GM18507 (cell line): ENCODE measurements at places on chromosomes 6 and 20.

GRCh38 chr6:17470202-17470937, 77.0 kb downstream of the CAP2 start:
- DNase-seq, result no peak

GRCh38 chr6:126812651-126813050, 305.8 kb upstream of the RSPO3 start:
- DNase-seq, result no peak

DNA sequence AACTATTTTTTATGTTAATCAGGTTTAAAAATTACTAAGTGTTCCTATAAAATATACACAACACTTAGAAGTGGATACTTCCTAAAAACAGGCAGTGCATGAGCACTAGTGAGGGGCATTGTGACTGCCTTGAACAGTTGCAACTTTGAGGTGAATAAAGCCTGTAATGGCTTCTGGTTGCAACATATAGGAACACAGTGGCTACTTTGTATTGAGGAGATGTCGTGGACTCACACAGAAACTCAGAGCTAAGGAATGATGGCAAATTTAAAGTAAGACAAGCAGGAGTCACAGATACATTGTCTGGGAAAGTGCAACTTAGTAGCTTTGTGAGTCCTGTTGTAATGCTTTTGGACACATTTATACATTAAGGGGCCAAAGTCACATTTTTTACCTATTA, 861 bp upstream of the HLA-A start:
- no peak for DNase-seq

GRCh38 chr6:141077355-141078333, 1055.1 kb upstream of the GJE1 start:
- DNase-seq, result no peak

GRCh38 chr6:166697113-166697512, 70.1 kb upstream of the RPS6KA2 start:
- DNase-seq, result no peak

GRCh38 chr6:79378957-79379356, 144.5 kb upstream of the HMGN3 start:
- DNase-seq, result no peak

DNA sequence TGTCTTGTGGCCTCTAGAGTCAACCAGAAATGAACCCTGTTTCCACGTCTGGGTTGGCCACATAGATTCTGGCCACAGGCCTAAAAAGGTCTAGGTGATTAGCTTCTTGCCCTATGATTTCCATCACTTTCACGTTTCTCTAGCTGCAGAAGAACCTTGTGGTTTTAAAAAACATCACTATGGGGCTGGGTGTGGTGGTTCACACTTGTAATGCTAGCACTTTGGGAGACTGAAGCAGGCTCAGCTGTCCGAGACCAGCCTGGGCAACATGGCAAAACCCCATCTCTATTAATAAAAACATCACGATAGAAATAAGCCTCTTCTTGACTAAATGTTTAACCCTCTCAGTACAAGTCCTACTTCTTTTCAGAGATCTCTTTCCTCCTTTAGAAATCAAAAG, 27.6 kb downstream of the POLR1C start:
- DNase-seq, result no peak

GRCh38 chr6:170404036-170404435, 97.5 kb downstream of the FAM120B start:
- DNase-seq, result no peak

DNA sequence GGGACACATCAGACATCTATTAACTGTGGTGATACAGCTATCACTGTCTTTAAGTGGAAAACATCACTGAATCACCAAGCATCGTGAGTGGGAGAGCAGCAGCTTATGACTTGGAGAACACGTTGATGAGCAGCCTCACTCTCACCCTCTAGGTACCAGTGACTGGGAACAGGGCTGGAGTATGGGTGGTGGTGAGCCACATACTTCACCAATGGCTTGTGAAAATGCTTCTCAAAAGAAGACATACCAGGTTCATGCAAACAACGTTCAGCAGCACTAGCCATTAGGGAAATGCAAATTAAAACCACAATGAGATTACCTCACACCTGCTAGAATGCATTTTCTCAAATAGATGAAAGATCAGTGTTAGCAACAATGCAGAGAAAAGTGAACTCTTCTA, 25.3 kb downstream of the SNX5 start:
- no peak for DNase-seq
